T-helper 1 cell treated with Interleukin-12 subunit alpha and Interleukin-12 subunit beta and Interleukin-4 antibody, amounts not matched to agents 30 ng/mL and 1 ng/mL, for 36 hours (primary cell): ENCODE measurements at places on chromosomes 1 and 21. TPM values are rescaled to one million over a fixed set of nuclear protein-coding genes. Genes with fewer than 3 reads are reported as not detected.

Gene PALMD
- not detected in 2 replicates for total RNA-seq

Gene DCST1
- not detected in 2 replicates for total RNA-seq

Gene FCRLA
- not detected in 2 replicates for total RNA-seq

Gene F13B
- not detected in 2 replicates for total RNA-seq

Gene C1orf53
- 0.39 and 0.78 TPM in 2 replicates for total RNA-seq

Gene GPR25
- total RNA-seq, result not detected in 2 replicates

Gene MTARC1
- not detected in 2 replicates for total RNA-seq

Gene DMRTA2
- not detected in 2 replicates for total RNA-seq

Gene SMYD3
- 20.2 and 24.1 TPM in 2 replicates for total RNA-seq

Gene CHD1L
- total RNA-seq, result 51.2 and 56.6 TPM in 2 replicates

Gene CHRNB2
- total RNA-seq, result not detected in 2 replicates

Gene SLC16A4
- total RNA-seq, result 0.15 and 0.56 TPM in 2 replicates

Gene SPRR2F
- total RNA-seq, result not detected in 2 replicates

Gene PEX14
- total RNA-seq, result 24.4 and 27.0 TPM in 2 replicates

Gene OR10J1
- total RNA-seq, result not detected in 2 replicates

Gene KRTAP7-1
- not detected in 2 replicates for total RNA-seq
